AG08395 (cell line): ENCODE measurements at places on chromosomes 12 and 14.

- no peak for DNase-seq
These were observed 90.3 kb upstream of the RASSF8 start for GRCh38 chr12:25868193-25868592.

DNA sequence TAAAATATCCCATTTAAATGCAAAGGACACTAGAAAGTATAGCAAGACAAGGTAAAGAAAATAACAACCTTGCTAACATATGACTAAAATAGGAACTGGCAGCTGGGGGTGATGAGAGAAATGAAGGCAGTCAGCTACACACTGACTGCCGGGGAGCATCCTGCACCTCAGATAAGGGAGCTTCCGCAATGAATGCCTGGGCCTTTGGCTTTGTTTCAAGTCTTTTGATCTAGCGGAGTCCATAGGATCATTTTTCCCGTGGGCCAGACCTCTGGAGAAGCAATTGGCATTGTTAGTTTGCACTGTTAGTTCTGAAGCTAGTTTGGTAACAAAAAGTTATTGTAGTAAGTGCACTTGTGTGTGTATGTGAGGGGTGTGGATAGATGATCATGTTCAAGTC lies 639.9 kb downstream of the DIO2 start:
- no peak for DNase-seq

- DNase-seq = no peak
These were observed 375.3 kb upstream of the KITLG start for GRCh38 chr12:88955531-88955930.

DNA sequence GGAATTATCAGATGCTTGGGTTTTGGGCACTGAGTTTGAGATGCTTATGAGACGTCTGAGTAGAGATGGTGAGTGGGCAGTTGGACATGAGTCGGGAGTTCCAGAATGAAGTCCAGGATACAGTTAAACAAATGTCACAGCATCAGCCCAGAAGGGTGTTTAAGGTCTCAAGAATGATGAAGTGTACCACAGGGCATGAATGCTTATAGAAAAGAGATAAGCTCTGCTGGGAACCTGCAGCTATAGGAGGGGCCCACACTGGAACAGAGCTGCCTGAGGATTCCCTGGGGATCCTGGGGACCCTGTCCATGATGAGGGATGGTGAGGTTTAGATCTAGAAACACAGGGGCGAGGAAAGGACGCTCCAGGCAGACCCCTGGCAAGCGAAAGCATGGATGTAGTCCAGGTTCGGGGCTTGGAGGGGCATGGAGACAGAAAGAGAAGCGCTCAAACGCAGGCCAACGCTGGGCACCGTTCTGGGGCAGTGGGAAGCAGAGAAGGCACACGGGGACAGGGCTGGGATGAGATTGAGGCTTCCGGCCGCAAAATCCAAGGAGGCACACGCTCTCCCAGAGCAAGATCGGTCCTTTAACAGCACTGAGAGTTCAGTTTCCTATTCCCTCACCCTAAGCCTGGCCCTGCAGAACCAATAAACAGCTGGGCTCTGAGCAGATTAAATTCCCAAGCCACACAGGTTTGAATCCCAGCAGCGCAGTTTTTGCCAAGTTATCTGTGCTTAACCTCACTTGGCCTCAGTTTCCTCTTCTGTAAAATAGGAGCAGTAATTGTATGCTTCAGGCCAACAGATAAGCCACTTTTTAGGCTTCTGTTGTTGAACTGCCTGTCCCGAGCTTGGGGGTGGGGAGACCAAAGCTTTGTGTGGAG lies 52.9 kb downstream of the EID3 start:
- DNase-seq = no peak

DNA sequence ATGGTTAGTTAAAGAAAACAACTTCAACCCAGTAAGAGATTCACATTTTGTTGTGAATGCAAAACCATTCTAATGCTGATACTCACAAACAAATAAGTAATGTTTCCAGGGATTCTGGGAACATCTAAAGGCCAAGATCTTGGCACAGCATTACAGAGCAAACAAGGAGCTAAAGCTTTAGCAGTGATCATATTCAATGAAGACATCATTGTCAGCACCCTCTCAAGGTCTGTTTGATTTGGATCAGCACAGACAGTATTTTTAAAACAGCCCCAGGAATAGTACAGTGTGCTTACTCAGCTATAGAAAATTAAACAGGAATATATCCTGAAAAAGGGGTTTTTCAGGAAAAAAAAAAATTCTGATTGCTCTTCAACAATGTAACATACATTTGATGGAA lies 71.4 kb downstream of the TMEM260 start:
- DNase-seq = no peak

DNA sequence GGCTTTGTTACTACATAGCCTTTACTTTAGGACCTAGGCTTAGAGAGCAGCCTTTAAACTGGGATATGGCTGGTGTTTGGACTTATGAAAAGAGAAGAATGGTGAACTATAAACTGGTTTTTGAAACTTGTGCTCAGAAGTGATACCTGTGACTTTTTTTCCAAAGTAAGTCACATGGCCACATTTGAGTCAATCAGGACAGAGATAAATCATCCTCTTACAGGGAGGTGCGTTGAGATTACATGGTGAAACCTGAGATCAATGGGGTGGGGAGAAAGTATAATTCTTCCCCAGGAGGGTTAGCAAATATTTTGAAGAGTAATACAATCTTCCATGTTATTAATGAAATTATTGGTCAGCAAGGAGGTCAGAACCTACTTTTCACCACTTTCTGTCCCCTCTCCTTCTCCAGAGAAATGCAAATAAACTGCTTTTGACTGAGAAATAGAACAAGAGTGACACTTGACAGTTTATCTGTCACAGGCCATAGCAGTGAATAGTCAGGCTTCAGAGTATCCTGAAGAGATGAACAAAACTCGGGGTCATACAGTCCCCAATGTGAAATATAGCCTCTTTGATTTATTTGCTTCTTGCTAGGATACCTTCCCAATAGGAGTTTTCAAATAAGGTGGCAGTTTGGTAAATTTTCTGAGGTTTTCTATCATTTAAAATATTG lies 11.1 kb upstream of the ZNF641 start:
- no peak for DNase-seq

DNA sequence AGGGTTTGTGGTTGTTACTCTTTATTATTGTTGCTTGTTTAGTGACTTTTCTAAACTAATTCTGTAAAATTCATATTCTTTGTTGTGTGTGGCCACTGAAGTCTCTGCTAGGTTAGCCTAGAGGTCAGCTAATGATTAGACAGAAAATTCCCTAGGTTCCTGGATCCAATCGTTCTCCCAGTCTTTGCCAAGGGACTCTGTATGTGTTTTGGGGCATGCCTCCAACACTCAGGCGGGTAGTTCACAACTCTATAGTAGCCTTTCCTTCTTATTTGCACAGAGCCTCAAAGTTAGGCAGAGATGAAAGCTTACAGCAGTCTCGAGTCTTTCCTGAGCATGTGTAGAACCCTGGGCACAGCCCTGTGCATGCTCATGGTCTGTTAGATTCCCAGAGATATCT lies 32.7 kb upstream of the RIN3 start:
- DNase-seq = no peak

DNA sequence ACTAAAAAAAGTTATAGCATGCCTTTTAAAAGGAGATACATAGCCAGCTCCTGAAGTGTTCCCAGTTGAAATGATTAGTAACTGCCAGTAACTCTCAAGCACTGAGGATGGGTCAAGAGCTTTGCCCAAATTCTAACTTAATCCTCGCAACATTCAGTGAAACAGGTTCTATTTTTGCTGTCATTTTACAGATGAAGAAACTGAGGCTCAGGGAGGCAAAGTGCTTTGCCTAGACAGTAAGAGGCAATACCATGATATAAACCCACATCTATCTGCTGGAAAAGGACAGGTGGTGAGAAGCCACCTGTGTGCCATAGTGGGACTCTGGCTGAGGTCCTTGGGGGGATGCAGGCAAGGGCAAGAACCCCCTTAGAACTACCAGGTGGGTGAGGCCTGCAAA lies 8.8 kb downstream of the TESC start:
- no peak for DNase-seq

DNA sequence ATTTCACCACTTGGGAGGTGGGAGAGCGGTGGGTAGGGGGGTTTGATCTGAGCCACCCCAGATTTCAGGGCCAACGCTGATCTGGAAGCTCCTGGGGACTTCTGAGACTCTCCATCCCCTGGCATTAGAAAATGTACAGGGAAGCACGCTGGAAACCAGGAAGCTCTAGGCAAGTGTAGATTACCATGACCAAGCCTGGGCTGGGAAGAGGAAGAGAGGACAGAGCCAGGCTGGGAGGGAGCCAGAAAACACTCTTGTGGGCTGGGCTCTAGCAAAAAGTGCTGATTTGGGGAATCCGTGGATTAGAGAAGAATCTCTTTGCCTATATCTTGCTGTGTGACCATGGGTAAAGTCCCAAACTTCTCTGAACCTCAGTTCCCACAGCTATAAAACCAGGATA lies 236.7 kb downstream of the BCL11B start:
- peak; percentile 66 for DNase-seq

- DNase-seq = no peak
These were observed 13.5 kb upstream of the TAS2R46 start for GRCh38 chr12:11075642-11076041.

- DNase-seq = no peak
These were observed 457.7 kb upstream of the SYT1 start for GRCh38 chr12:78406828-78407227.

- no peak for DNase-seq
These were observed 29.7 kb upstream of the NR2C1 start for GRCh38 chr12:95102916-95103671.
